NCI-H526 treated with DMSO at 0.1 percent for 48 hours (cell line): ENCODE measurements at places on chromosomes 16 and 17.
A peak's percentile ranks its signal among the peaks of the same experiment; 100 is the strongest.

GRCh38 chr17:41750862-41751261, 16.4 kb upstream of the HAP1 start:
- no peak for DNase-seq

- peak; percentile 37 for DNase-seq
Measured at GRCh38 chr16:85611444-85612190, 1.5 kb upstream of the GSE1 start.

DNA sequence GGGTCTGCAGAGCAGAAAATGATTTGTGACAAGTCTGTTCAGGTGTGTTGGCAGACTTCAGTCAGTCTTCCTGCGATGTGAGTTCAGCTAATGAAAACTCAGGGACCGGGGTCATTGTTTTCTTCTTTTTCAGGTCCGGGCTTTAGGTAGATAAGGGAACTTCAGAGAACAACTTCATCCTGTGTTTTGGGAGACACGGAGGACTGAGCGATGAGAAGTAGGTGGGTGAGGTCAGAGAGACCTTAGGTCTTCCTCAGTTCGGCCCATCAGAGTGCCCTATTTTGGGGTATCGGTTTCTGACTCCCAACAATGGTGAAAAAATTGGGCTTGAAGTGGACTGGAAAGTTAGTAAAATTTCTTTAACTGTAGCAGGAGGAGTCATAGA, 88.9 kb upstream of the ATF7IP2 start:
- no peak for DNase-seq

DNA sequence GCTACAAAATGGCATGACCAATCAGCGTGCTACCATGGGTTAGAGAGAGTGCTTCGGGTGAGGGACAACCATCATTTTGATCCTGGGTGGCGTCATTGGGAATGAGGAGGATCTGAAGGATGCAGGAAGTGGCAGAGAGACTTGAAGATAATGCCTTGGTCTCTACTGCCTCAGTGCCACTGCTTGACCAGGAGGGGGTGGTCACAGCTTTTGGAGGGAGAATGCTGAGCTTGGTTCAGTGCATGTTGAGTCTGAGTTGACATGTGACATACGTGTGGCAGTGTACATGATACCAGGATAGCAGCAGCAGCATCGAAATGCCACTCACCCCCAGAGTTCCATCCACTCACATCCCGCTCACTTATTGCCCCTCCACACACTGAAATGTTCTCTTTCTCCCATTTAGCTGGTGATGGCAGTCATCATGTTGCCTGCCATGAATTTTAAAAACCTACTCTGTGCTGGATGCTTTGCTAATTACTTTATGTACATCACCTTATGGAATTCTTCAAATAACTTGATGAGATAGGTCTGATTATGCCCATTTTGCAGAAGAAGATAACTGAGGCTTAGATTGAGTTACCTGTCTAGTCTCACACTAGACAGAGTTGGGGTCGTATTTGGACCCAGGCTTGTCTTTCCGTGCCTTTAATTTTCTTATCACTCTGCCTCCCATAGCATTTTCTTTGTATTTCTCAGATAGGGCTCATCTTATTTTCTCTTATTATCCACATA, 36.7 kb downstream of the ARSG start:
- no peak for DNase-seq

- DNase-seq: no peak
Measured at GRCh38 chr17:72158895-72159885, 38.4 kb downstream of the SOX9 start.

GRCh38 chr16:4701791-4702465, 8.6 kb downstream of the NUDT16L1 start:
- DNase-seq: no peak

DNA sequence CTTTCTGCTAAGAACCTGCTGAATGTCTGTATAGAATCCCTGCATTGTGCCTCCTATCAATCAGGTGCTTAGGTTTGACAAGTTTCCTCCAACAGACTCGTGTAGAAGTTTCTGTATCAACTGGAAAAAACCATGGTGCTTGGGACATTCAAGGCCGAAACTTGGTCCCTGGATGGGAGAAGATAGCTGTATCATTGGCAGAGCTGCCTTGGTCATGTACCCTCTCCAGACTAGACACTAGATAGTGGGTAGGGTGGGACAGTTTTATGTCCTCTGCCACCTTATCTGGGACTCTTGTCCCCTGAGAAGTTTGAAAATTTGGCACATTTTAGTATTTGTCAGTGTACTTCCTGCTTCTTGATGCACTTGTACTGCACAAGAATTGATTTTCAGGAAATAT, 520.8 kb downstream of the WWOX start:
- DNase-seq: no peak

DNA sequence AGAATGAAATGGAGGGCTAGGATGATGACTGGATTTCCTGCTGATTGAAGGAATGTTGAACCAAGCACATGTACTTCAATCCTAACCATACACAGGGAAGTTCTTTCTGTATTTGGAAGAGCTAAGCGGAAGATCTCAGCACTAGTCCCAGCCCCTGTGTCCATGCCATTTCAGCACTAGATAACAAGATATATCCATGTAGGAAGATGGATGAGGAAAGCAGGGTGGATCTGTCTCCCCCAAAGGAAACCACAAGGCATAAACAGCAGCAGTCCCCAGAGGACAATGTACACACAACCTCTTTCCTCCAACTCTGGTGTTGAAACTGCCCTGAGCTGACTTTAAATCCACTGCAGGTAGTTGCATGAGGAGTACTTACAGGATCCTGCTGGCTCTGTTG, 75.1 kb downstream of the GRIN2A start:
- DNase-seq: no peak

- DNase-seq: peak; percentile 4
Measured at GRCh38 chr17:9729034-9729650, 62.2 kb downstream of the DHRS7C start.

DNA sequence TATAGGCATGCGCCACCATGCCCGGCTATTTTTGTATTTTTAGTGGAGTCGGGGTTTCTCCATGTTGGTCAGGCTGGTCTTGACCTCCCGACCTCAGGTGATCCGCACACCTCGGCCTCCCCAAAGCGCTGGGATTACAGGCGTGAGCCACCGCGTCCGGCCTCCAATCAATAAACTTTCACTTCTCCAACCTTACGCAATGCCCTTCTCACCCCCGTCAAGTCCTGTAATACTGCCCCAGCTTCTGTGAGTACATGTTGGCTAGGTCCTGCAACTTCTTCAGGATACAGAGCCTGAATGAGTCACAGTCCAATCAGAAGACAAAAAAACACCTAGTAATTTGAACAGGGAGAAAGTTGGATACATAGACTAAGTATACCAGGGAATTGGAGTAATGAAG, 47.1 kb upstream of the PHOSPHO1 start:
- DNase-seq: no peak

DNA sequence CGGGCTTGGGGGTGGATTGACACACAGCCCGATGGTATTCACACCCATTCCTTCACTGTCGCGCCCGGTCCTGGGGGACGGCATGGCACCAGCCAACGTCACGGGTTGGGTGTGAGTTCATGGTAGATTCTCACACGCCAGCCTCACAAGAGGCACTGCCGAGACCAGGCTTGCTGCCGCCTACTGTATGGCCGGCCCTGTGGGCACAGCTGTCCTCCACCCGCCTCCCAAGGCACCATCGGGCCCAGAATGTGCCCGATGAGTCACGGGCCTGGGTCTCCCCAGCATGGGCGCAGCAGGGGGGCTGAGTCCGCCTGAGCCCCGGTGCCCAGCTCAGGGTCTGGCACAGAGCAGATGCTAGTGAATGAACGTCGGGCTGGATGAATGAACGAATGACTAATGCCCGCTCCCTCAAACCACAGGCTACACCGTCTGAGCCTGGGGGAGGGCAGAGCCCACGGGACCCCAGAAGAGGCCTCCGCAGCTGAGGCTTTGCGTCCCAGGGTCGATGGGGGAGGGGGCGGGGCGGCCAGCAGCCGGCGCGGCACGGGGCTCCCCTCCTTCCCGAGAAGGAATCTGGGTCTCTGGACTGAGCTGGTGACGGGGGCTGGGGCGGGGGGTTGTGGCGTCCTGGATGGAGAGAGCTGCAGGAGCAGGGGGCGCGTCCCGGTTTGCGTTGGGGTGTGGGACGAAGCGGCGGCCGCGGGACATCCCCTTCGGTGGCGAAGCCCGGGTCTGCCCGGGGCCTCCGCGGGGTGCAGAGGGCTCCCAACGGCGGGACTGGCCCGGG, 829 bp downstream of the PITPNM3 start:
- DNase-seq: no peak

DNA sequence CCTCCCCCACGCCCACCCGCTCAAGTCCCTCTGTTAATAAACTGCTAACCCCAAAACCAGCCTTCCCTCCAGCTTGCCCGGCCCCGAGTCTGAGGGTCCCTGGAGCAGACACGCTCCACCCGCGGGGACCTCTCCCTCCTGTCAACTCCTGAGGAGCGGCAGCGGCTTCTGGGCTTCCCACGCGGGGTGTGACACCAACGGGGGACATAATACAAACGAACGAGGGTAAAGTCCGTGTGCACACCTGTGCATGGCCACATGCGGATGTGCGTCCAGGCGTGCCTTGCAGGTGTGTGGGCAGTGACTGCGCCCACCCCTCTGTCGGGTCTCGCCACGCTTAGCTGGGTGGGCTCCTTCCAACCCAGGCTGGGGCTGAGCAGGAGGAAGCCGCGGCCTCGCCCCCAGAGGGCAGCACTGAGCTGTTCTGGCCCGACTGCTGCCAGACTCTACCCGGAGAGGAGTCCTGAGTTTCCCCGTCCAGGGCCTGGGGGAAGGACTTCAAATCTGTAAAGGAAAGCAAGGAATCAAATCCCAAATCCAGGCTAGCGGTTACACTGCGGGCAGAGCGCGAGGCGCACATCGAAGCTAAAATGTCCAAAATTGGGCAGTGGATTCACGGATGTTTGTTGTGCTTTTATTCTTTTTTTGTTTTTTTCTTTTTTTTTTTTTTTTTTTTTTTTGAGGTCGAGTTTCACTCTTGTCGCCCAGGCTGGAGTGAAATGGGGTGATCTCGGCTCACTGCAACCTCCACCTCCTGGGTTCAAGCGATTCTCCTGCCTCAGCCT, 24.2 kb upstream of the KRT17 start:
- DNase-seq: peak; percentile 55

DNA sequence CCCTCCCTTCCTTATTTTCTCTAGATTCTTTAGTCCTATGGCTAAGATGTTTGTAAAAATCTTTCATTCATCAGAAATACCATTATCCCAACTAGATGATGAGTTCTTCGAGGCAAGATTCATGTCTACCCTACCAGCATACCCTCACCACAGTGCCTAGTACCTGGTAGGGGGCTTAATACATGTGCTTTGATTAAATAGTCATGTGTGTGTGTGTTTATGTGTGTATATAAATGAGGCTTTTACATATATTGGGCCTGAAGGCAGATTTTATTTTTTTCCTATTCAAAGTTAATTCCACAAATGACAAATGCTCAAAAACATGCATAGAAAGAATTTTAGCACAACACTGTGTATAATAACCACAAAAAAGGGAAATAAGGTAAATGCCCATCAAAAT, 193.0 kb upstream of the IRX3 start:
- DNase-seq: no peak

- no peak for DNase-seq
Measured at GRCh38 chr17:19310151-19310550, 52.4 kb downstream of the B9D1 start.

GRCh38 chr17:67385122-67385988, 8.3 kb downstream of the PITPNC1 start:
- no peak for DNase-seq

- peak; percentile 52 for DNase-seq
Measured at GRCh38 chr17:1227917-1228780, 42.1 kb upstream of the BHLHA9 start.

- DNase-seq: no peak
Measured at GRCh38 chr16:47069313-47069712, 74.4 kb downstream of the NETO2 start.

DNA sequence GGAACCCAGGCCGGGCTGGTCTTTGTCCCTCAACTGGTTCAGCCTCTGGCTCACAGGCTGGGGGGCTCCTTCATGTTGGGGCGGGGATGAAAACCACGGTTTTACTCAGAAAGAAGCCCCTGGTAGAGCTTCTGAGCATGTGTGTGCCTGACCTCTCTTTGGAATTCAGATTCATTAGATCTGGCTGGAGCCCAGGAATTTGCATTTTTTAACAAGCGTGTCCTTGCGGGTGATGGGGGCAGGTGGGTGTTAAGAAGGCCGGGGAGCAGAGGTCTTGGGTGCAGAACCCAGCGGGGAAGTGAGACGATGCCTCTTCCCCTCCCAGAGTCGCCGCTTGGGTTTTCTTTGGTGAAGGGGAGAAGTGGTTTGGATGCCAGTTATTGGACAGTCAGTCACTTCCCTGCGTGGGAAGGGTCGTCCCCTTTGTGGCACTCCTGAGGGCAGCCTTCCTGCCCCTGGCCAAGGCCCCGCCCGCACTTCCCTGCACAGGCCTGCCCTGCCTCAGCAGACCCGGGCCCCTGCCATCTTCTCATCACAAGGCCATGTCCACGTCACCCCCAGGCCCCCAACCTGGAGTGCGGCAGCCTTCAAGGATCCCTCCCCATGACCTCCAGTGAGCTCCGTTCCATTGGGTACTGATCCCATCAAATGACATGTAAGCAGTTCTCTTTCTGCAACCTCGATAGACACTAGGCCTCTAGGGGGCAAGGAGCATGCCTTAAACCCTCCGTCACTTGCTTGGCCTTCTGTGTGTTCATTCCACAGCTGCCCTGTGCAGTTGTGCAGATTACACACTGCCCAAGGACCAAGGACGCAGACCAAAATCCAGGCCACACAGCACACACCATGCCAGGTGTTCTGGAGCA, 177.7 kb upstream of the CIBAR2 start:
- no peak for DNase-seq

DNA sequence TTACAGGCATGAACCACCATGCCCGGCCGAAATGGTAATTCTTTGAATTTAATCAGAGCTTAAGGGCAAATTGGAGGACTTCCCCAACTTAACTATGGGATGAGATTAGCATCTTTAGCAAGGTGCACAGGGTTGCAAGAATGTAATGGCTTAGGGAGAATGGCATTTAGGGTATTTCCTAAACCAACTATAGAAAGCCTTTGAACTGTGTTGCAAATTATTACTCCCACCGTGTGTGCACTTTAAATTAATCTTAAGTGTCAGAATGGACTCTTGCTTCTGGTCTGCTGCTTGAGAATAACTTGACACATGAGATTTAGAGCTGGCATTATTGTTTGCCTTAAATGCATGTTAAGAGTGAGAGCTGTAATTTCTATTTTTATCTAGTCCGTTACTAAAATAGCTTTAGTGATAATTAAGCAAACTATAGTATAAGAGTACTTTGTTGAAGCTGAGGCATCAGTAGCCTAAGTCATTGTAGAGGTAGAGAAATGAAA, 59.8 kb downstream of the TUBD1 start:
- no peak for DNase-seq

DNA sequence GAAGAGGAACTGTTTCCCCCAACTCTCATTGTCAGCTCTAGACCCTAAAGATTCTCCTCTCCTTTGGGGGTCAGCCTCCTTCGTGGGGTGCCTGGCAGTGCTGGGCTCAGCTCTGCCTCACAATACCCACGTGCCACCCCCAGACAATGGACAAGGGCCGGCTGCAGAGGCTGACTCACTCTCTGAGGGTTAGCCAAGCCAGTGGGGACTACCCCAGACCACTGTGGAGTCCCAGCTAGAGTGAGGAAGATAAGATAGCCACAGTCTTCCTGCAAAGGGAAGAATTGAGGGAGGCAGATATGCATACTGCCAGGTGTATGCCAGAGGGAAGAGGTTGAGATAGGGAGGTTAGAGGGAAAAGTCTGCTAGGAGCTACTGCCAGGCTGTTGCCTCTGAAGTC, 13.5 kb upstream of the MTMR4 start:
- no peak for DNase-seq

GRCh38 chr16:73032541-73033270, 15.2 kb downstream of the ZFHX3 start:
- DNase-seq: no peak
